NCI-H1105 treated with DMSO at 0.1 percent for 48 hours (cell line): ENCODE measurements at places on chromosomes 16 and 17.

DNA sequence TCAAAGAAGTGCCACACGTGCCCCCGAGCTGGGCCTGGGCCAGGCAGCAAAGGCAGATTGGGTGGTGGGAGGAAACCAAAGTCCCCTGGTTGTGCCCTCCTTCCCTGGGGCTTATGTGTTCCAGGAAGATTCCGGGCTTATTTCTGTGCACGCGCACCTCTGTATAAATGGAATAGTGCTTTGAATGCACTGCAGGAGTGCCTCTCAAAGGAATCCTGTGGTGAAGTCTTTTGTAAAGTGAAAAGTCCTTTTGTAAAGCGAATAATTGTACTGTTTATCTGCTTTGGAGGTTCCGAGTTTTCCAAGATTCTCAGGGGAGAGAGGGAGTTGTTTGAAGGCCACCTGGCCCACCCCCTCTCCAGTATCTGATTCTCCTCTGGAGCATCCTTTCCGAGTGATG is 26.8 kb downstream of the C17orf75 start:
- DNase-seq, result no peak

DNA sequence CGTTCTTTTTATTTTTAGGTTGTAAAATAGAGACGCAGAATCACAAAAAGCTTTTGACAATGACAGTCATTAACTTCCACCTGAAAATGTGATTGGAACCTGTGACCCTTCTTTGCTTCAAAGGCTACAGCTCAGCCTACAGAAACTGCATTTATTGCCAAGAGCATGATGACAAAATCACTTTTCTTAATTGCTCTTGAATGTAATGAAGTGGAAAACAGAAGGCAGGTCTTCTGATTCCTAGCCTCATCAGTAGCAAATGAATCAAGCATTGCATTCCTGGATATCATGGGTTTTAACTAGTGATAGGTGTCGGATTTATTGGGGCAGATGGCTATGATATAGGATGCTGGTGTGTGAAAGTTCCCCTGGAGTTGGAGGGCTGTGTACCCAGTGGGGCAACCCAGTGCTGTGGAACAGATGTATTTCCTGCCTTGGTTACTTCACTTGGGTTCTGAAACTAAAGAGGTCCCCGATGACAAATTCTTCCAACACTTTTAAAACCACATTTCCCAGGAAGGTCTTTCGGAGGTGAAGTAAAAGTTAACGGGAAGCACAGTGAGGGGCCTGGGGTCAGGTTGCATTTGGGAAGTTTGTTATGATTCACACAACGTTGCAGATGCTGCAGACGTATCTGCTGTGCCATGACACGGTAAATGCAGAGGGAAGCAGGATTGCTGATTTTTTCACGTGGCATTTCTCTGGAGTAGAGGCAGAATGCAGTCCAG is 127.5 kb downstream of the HS3ST3A1 start:
- DNase-seq, result no peak

GRCh38 chr17:56809106-56809819 is 24.5 kb downstream of the C17orf67 start:
- DNase-seq, result no peak

DNA sequence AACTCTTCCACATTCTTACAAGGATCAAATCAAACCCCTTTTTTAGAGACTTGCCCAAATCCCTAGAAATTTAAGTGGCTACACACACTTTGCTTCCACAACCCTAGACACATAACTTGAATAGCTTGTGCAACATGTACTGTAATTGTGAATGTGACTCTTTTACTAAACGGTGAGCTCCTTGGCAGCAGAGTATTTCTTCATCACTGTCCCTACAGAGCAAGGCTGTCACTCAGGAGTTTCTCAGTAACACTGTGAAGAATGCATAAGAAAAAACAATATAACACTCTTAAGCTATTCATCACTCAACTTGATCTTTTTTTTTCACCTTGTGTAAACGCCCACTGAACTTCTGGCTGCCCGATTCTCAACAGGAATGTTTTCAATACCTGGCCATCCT is 53.8 kb upstream of the ADAMTS18 start:
- no peak for DNase-seq

DNA sequence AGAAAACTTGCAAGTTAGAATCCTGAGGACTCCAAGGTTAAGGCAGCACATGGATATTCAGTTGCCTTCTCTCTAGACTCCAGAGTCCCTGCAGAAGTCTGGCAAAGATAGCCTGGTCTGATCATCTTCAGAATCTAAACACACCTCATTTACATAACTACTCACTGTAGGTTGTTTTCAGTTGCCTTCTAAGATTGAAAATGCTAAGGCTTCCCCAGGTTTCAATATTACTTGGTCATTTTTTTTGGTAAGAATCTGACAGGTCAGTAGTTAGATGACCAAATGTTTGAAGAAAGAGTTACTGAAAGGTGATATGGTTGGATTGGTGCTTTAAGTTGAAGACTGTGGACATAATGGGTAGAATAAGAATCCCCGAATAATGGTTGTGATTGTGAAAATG is 205.4 kb upstream of the KCNJ16 start:
- no peak for DNase-seq

DNA sequence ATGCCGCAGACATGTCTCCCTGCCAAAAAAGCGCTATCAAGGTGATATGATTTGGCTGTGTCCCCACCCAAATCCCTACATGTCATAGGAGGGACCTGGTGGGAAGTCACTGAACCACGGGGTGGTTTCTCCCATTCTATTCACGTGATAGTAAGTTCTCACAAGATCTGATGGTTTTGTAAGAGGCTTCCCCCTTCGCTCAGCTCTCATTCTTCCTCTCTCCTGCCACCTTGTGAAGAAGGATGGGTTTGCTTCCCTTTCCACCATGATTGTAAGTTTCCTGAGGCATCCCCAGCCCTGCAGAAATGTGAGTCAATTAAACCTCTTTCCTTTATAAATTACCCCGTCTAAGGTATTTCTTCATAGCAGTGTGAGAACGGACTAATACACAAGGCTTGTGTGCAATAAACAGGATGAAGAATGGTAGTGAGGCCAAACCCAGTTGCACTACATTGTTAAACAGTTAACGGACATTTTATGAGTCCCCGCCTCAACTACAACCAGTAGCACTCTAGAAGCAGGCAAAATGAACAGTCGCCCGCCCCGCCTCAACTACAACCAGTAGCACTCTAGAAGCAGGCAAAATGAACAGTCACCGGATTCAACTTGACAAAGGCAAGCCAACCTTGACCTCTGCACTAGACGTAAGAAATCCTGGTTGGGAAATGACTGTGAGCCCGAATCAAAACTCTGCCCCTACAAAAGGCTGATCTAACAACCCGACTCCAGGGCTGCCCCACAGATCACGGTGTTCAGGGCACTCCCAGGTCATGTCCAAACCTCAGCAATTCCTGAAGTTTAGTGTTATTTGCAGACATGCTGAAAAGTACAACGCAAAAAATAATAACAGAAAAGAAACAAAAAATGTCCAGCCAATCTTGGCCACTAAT is 26.3 kb downstream of the VPS53 start:
- DNase-seq, result no peak

GRCh38 chr17:74176546-74177001 is 26.9 kb upstream of the RPL38 start:
- peak; percentile 34 for DNase-seq

DNA sequence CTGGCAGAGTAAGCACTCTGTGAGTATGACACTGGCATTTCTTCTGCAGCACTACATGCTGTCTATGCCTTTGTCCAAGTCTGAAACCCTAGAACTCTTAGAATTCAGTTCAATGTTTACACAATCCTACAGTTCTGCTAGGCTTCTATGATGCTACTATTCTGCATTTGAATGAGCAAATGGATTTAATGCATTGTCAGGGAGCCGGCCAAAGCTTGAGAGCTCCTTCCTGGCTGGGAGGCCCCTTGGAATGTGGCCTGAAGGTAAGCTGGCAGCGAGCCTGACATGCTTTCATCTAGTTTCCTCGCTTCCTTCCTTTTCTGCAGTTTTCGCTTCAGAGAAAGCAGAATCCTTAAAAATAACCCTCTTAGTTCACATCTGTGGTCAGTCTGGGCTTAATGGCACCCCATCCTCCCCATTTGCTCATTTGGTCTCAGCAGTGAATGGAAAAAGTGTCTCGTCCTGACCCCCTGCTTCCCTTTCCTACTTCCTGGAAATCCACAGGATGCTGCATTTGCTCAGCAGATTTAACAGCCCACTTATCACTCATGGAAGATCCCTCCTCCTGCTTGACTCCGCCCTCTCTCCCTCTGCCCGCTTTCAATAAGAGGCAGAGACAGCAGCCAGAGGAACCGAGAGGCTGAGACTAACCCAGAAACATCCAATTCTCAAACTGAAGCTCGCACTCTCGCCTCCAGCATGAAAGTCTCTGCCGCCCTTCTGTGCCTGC is at the start of gene CCL2:
Gene CCL2, plus strand, starts transcription at position 635 of the 730 bp plus-strand sequence. Its CDS starts 65 bp downstream, at position 700.
- peak; percentile 28 for DNase-seq

DNA sequence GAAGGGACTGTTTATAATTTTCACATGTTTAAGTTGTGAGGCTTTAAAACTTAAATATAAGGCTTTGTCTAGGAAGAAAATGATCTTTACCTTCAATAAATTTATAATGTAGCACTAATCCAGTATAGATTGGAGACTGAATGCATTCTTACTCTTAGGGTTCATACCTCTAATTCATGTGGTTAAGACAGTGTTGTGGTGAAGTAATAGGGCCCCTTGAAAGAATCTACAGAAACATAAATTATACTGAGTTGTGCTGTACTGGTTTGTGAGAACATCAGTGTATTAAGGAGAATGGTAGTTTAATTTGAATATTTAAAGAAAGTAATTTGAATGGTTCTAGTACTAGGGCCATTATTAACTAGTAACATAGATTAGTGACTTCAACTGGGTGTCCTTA is 13.7 kb downstream of the HAPSTR1 start:
- DNase-seq, result no peak

DNA sequence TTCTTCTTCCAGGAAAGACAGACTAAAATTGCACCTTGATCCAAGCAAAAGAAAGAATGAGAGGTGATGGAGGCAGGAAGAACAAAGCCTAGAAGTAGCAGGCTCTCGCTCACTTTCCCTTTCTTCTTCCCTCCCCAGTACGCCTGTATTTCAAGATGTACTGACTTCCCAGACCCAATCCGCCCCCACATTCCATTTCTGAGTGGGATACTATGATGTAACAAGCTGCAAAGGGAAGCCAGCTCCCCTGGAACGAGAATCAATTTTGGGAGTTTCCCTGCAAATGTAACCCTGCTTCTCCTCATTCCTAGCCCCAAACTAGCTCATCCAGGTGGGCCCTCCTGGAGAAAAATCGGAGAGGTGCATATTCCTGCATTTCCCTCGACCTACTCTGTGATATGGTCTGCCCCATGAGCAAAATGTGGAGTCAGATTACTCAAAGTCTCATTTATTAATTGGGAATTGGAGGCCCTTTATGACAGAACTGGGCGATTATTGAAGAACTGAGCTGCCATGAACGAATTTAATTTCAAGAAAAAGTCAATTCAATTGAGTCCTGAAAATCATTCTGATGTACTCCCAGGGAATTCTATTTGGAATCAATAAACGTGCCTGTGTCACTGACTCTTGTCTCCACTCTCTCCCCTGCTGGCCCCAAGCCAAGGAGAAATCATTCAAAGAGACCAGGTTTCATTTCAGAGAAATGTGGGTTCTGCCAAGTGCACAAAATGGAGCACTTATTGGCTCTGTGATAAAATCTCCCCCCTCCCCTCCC is 398.9 kb downstream of the SHISA9 start:
- peak; percentile 73 for DNase-seq
